ENCODE measurements at places on chromosomes 13 and 19.

- no peak for DNase-seq
Measured at GRCh38 chr19:53007606-53008005, 6.1 kb upstream of the ERVV-1 start.

DNA sequence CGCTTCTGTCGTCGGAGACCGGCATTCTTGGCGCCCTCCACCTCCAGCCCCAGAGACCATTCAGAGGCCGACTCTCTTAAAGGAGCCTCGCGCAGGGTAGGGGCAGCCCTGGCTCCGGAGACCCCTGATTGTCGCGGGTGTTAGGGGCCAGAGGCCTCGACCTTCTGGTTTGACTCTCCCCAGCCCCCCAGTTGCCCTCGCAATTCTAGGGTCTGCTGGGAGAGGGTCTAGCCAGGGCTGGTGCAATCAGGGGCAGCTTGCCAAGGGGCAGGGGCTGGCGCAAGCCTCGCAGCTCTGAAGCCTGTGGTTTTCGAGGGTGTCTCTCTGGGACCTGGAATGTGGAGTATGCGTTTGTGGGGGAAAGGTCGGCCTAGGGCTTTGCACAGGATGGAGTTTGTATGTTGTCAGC lies 1.6 kb upstream of the SLC7A10 start:
- DNase-seq = no peak

- DNase-seq = no peak
Measured at GRCh38 chr13:49218493-49219051, 1.6 kb upstream of the MLNR start.

DNA sequence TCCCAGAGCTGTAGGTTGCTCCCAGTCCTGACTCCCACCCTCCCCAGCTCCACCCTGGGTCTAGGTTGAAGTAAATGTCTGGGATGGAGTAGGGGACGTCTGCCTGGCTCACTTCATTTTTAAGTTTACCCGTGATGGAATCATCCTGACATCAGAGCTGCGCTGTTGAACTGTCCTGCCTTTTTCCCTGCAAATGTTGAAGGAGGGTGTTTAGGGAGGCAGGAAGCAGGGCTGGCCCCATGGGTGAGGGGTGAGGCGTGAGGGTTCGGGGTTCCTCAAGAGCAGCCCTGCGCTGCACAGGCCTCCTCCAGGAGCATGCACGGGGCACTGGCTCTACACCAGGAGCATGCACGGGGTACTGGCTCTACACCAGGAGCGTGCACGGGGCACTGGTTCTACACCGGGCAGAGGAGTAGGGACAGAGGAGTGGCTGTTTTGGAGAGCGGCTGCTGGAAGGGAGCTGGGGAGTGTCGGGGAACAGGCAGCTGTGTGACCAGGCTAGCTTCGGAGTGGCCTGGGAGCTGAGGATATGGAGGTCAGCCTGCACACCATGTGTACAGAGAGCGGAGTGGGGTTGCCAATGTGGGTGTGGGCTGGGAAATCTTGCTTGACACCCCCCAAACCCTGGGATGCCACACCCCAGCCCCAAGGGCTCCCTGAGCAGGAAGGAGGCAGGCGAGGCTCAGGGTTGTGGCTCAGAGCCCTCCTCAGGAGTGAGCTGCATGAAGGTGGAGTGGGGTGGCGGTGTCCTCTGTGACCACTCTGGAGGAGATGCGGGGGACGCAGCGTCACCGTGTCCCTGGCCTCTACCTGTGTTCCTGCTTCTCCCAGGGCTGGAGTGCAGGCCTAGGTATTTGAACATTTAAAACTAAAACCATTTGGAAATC lies 63.3 kb downstream of the GPR12 start:
- DNase-seq = no peak

DNA sequence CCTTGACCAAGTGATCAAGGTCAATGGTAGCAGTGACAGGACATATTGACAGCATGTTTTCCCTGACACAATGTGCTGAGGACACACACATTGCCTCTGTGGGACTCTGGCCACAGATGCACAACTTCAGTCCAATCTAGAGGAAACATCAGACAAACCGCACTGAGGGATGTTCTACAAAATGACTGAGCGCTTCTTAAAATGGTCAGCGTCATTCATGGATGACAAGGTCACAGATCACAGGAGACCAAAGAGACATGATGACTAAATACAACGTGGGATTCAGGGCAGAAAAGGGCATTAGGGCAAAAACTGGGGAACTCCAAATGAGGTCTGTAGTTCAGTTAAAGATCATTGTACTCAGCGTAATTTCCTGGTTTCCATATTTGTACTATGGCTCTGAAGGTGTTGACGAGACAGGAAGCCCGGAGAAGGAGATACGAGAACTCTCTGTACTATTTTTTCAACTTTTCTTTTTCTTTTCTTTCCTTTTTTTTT lies 20.6 kb downstream of the PBX4 start:
- DNase-seq = no peak

DNA sequence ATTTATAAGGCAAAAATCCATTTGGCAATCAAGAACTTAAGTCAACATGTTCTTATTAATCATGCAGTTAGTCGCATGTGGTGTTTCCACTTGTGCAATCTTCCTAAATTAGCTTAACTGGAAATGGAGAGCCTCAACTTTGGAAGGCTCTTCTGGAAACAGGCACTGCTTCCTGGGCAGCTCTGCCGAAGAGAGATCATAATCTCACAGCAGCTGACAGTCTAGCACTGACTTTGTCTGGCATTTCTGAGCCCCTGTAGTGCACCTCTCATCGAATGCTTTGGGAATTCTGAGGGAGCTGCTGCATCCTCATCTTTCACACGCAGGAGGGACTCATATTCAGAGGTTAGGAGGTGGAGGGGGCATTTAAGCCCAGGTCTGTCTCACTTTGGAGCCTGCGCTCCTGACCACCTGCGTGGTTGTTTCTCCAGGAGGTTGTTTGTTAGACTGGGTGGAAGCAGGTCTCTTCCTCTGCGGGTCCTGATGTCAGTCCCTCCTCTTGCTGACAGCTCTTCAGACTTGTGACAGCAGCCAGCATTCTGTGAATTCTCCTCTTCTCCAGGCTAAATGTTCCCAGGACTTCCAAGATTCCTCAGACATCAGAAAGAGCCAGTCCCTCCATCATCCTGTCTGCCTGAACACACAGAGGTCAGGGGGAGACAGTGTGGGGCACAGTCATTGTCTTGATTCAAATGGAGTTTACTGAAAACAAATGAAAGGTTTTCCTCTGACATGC lies 100.4 kb upstream of the GJB6 start:
- no peak for DNase-seq

GRCh38 chr19:58037927-58038687 lies 4.3 kb downstream of the ZSCAN1 start:
- DNase-seq = no peak

DNA sequence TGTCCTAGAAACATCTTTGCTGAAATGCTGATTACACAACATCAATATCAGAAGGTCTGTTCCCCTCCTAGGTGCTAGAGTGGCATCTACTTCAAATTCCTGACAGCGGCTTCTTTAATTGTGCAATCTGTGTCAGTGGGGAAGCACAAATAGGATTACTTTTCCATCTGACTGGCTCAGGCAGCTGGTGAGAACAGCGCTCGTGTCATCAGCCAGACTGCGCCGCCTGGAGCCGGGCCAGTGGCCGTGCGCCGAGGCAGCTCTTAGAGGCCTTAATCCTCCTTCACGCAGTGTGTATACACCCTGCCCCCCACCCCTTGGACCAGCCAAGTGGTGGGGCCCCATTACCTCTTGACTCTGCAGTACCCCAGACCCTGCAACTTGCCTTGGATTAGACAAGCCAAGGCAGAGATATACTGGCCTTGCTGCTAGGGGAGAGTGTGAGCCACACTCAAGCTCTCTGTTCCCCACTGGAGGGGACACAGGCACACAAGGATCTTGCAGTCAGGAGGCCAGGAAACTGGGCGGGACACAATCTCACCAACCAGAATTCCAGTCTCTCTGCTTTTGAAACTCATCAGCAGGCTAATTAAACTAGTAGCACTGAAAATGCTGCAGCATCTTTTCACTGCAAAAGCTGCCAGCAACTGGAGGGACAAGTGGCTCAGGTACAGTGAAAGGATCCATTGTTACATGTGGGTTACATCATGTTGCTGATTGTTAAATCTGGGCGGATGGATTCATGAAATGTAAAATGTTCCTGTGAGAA lies 48.9 kb upstream of the EPHX3 start:
- DNase-seq = peak; percentile 42

GRCh38 chr13:112734696-112735547 lies 45.1 kb downstream of the ATP11A start:
- no peak for DNase-seq

DNA sequence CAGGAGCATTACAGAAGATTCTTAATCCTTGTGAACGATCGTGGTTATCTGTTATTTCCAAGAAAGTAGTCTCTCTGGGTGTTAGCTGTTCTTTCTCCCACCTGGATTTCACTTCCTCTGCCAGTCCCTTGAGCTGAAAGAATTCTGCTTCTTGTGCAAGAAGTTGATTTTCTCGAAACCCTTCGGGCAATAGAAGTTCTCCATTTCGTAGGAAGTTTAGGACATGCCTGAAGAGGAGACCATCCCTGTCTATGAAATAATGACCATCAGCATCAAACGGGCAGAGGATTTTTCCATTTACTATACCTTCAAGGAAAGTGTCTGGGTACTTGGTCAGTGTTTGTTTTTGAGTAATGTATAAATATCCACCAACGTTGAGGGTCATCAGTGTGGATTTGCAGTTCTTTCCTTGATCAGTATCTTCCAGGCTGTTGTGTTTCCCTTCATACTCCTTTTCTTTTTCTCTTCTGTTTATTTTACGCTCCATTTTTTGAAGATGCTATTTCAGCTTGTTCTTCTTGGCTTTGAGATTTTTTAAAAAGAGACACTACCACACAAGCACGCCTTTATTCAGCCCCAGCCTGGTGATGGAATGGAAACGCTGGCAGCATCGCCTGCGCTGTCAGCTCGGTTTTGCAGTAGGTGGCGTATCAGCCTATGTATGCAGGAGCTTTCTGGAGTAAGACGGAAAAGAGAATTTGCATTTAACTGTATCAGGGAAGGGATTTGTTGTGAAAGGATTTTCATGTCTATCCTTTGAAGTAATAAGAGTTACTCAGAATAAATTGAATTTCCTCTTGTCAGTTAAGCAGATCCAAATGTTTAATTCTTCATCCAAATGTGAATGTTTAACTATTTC lies 6.5 kb downstream of the KCTD4 start:
- DNase-seq = no peak

DNA sequence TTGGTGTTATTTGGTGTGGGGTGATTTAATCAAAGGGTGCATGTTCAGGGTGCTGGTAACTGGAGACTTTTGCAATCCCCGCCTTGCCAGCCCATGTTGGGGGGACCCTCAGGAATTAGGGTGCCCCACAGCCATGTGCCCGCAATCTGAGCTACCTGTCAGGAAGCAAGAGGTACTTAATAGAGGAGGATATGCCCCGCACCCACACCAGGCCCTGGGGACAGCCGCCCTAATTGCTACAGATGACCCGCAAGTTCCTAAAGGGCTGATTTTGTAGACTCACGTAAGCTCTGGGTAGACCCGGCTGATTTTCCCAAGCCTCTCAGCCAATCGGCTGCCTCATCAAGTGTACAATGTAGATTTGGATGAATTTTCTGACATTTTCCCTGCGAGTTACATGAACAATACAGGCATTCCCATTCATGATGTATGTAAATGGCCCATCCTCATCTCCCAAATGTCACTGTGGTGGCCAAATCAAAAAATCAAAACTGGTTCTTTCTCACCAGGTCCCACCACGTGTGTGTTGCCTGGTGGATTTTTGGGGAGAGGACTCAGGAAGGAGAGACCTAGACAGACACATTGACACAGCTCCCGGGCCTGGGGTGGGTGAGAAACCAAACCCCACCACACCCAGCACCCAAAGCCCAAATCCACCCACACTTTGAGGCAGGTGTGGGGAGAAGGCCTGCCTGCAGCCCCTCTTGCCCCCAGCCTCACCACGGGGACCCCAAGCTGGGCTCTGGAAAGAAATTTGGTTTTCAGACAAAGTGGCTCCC lies 119.2 kb upstream of the SPACA7 start:
- no peak for DNase-seq

DNA sequence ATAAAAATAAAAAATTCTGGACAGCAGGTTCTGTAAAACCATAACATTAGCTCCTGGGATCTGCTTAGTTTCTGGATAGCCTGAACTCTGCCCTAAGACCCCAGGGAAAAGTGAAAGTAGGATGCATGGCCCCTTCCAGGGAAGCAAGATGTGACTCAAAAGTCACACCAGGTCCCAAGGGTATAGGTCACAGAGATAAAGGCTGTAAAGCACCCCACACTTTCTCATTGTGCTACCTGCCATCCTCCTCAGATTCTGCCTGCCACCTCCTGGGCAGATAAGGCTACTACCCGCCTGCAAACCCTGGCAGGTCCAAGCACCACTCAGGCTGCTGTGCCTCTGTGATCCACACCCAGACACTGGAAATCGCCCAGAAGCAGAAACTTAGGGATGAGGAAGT lies 20.6 kb downstream of the FFAR2 start:
- peak; percentile 80 for DNase-seq

DNA sequence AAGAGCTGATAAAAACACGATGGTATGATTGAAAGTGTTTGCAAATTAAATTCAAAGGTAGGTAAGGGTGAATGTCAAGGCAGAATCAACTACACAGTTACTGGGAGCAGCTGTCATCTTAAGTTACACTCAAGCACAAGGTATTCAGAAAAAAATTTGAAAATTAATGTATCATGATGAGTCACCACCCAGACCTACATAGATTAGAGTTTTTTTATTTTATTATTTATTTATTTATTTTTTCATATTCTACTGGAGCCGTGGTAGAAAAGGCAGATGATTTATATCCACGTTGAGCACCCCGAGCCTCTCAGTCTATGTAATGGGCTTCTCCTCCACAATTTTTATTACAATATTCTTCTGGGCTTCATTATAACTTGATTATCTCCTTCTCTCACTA lies 728.9 kb upstream of the ARGLU1 start:
- DNase-seq = no peak

DNA sequence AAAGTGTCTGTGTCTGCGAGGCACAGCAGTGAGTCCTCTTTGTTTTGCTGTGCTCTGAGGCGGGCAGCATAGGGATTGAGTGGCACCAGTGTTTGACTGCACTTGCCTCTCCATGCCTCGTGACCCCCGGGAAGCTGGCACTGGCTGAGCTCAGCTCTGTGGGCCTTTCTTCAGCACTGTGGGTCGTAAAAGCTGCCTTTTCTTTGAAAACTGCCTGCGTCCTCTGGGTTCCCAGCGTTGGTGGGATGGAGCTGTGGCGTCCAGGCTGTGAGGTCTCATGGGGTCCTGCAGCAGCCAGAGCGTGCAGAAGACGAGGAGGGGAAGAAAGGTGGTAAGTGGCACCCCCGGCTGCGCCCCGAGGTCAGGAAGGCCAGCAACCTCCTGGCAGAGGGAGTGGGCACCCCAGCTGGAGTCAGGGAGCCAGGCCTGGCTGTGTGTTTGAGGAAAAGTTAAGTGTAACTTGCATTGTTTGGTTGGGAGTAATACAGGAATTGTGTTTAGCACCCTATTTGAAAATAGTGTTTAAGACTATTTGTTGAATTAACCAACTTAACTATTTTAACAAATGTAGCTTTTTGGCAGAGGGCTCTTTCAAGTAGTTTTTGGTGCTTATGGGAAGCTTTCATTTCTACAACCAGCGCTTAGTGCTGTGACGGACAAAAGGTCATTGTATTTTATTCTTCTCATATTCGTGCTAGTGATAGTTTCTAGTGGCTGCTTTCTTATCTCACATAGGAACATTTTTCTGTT lies 79.3 kb upstream of the TEX29 start:
- DNase-seq = no peak

- DNase-seq = no peak
Measured at GRCh38 chr13:83168590-83168989, 713.7 kb downstream of the SLITRK1 start.
